Renal cortex interstitium (tissue), 15 donors: ENCODE measurements at places on chromosomes 5 and 9. TPM values are rescaled to one million over a fixed set of nuclear protein-coding genes. Genes with fewer than 3 reads are reported as not detected.

- DNase-seq, result no peak
Observed at GRCh38 chr5:56269216-56269927, 36.2 kb upstream of the ANKRD55 start.

DNA sequence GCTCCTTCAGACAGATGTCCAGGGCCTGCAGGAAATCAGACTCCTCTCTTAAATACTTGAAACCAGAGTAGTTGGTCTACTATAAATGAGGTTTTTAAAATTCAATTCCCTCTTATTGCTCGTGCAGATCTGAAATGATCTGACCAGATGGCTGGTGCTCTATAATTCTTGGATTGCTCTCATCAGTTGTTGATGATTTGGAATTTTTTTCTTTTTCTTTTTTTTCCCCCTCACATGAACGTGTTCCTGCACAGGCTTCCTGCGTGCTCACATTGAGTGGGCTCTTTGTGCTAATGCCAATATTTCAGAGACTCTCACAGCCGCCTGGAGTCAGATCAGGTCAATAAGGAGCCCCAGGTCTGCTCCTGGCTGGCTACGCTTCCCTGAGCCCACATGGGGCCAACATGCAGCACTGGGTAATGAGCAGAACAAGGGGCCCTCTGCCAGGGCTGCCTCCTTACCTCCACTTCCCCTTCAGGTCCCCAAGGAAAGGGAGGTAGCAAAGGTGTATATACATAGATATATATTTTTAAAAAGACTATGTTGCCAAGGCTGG, 82.0 kb downstream of the SIL1 start:
- no peak for DNase-seq

Gene RHOBTB3
- 75.0 TPM for polyA plus RNA-seq

Gene NOXA1
- polyA plus RNA-seq, result 6.0 TPM
